ENCODE measurements at places on chromosomes 1 and 21.

DNA sequence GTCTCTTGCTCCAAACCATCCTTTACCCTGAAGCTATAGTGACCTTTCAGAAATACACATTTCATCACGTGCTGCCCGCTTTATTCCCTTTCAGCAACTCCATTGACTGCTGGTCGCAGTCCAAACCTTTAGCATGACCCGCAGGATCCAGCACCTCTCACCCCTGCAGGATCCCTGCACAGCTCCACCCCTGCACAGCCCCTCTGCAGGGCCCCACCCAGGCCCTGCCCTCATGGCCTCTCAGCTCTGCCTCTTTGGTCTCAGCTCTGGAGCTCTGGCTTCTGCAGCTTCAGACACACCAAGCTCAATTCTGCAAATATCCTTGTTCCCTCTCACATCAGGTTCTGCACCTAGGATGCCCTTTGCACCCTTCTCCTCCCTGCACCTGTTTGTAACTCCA, 264.9 kb upstream of the C1orf174 start:
- DNase-seq = no peak

DNA sequence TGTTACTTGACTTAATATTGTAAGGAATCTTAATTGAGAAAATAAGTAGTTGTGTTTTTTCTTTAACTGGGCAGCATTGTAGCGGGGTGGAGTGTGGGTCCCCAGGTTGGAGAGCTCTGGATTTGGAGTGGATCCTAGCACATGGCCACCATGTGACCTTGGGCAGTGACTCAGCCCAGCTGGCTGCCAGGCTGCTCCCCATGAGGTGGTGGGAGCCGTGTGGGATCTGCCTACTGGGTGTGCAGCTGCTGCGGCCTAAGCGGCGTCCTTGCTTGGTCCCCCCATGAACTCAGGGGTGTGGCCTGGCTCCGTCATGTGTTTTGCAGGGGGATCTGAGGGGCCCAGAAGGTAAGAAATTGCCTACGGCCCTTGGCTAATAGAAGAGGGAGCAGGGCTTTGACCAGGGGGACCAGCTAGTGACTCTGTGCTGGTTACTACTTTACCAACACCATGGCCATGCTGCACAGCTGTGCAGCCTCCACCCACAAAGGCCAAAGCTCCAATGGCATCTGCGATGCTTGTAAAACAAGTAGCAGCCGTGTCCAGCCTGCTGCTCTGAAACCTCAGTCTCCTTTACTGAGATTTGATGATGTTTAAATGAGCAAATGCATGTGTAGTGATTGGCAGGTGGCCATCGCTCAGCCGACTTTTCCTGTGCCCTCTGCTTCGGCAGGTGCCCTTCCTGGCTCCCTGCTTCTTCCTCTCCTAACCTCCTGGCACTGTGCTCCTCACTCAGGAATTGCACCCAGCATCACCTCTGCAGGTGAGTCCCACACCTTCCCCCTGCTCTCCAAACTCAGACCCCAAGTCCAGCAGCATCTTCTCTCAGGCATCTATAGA, 68.3 kb downstream of the ADARB1 start:
- no peak for DNase-seq

- DNase-seq = no peak
These were observed 38.2 kb downstream of the ZBTB40 start for GRCh38 chr1:22489823-22490222.

DNA sequence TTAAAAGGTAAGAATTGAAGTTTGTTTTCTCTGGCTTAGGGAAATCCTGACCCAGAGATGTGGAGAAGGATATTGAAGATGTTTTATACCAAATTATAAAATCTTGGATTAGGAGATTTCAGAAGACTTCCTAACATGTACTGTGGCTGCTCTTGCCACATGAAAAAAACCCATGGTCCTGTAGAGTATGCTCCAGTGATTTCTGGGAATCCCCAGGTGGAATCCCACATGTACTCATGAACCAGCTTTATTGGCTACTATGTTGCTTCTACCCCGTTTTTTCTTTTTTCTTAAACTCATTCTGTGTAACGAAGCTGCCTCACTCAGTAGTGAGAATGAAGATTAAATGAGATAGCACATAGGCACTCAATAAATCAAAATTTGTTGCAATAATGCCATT, 132.7 kb upstream of the SGIP1 start:
- DNase-seq = peak; percentile 38

GRCh38 chr1:182069028-182069466, 7.5 kb upstream of the ZNF648 start:
- DNase-seq = peak; percentile 8

DNA sequence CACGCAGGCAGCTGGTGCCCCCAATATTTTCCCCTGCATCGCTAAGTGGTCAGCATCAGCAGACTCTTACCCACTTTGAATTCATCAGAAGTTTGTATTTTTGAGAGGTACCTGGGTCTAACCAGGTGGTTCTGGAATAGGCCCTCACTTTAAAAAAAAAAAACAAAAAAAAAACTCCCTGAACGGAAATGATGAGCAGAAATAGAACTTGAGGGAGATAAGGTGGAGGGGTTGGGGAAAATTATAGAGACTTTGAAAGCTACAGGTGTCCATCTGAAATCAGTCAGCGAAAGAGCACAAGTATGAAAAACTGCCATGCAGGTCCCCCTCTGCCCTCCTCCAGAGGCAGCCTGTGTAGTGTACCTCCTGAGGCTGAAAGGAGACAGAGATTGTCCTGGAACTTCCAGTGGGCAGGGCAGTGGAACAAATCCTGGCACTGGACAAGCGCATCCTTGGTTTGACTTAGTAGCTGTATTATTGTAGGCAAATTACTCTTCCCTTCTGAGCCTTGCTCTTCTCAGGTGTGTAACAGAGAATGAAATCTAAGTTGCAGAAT, 1.2 kb downstream of the SLAMF7 start:
- DNase-seq = no peak

DNA sequence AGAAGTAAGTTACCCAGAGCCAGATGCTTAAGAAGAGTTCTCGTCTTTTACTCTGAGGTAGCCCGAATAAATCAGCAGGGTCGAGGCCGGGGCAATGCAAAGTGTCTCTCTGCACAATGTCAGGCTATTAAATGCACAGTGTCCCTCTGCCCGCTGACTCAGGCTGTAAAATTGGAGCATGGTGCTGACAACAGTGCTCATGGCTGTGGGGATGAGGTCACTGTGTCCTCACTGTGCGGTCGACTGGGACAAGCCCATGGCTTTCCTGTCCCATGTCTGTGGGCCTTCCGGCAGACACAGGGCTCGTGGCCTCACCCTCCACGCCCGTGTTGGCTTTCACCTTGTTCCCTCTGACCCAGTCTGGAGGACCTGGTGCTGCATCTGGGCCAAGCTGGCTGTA, 14.6 kb upstream of the SLC2A1 start:
- DNase-seq = no peak

GRCh38 chr21:44956356-44957046, 16.7 kb downstream of the SLX9 start:
- no peak for DNase-seq

DNA sequence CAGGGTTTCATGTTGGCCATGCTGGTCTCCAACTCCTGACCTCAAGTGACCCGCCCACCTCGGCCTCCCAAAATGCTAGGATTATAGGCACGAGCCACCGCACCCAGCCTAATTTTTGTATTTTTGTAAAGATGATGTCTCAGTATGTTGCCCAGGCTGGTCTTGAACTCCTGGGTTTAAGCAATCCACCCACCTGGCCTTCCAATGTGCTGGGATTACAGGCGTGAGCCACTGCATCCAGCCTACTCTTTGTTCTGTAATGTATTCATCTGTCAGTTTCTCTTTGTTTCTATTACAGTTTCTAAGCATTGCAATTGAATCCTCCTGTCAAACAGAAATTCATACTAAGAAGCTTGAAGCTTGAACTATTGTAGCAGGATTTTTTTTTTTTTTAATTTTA, 54.8 kb upstream of the RCC1 start:
- DNase-seq = no peak

- no peak for DNase-seq
These were observed 110.8 kb downstream of the KCND3 start for GRCh38 chr1:111878649-111879048.

GRCh38 chr1:21261551-21262292, 28.5 kb downstream of the ECE1 start:
- peak; percentile 89 for DNase-seq

GRCh38 chr1:53652441-53653199, 86.3 kb downstream of the GLIS1 start:
- no peak for DNase-seq

DNA sequence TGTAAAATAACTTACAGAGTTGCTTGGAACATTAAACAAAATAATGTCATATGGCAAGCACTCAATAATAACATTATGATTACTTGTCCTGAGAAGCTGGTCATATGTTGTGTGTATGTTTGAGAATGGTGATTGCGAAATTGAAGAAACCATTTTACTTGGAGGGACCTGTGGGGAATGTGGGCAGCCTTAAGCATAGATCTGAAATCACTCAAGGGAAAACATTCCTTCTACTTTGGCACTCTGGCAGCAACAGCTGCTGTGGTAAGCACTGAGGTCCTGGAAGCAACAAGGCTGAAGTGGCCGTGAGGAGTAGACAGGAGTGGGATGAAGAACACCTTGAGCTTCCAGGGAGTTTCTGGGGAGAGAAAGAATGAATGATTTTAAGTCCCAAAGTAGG, 165.4 kb upstream of the ADAMTS5 start:
- DNase-seq = no peak

- peak; percentile 67 for DNase-seq
These were observed 2.0 kb upstream of the IFI16 start for GRCh38 chr1:159007726-159008125.

DNA sequence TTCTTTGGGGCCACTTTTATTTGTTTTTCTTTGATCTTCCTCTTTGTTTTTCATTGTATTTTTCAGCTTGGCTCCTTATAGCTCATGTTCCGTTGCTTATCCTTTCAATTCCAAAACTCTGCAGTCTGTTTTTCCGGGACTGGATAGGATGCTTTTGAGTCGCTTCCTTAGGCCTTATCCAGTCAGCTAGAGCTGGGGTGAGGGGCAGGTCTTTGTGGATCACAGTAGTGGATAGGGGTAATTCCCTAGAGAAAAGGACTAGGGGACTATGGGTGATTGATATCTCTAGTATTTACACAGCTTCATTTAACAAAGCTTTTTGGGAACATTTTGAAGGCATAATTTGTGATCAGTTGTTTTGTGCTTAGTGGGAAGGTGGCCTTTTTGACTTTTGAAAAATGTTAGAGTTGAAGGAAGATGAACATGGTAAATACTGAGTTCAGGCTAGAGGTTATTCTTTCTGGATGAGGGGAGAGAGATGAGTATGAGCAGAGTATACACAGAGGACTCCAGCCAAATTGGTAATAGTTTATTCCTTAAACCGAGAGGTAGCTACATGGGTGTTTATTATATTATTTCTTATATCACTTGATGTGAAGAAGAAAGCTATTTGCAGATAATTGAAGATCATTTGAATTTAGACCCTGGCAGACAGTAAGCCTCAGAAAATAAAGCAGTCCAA, 22.5 kb downstream of the CEP350 start:
- DNase-seq = no peak

DNA sequence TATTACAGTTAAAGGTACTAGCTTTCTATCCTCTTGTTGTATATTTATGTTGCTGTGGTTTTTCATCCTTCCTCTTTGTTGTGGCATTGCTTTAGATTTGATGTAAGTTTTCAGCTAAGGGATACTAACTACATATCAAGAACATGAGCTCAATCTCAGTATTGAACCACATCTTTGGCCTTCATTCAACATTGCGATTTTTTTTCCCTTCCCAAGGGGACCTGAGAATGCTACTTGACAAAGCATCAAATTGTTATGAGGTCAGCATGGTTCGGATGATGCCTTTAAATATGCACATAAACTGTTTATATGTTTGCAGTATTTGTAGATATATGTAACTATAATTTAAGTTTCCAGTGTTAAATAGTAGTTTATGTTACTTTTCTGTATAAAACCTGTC, 31.7 kb upstream of the GPR88 start:
- DNase-seq = no peak

DNA sequence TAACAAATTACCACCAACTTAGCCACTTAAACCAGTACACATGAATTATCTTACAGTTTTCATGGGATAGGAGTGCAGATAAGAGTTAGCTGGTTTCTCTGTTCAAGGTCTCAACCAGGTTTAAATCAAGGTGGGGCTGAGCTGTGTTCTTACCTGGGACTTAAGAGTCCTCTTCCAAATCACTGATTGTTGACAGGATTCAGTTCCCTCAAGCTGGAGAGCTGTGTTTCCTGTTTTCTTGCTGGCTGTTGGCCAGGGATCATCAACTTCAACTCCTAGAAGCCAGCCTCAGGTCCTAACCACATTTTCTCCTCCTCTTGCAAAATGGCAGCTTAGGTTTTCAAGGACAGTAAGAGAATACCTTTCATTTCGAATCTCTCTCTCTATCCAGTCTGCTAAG, 123.8 kb upstream of the CHRM3 start:
- DNase-seq = no peak

- no peak for DNase-seq
These were observed 30.5 kb upstream of the CLCA4 start for GRCh38 chr1:86516335-86516734.

GRCh38 chr1:56468518-56468917, 110.8 kb downstream of the PLPP3 start:
- DNase-seq = no peak

GRCh38 chr21:42527127-42527488, 13.5 kb downstream of the SLC37A1 start:
- no peak for DNase-seq

- DNase-seq = no peak
These were observed 28.2 kb upstream of the LGALS8 start for GRCh38 chr1:236495467-236496112.

DNA sequence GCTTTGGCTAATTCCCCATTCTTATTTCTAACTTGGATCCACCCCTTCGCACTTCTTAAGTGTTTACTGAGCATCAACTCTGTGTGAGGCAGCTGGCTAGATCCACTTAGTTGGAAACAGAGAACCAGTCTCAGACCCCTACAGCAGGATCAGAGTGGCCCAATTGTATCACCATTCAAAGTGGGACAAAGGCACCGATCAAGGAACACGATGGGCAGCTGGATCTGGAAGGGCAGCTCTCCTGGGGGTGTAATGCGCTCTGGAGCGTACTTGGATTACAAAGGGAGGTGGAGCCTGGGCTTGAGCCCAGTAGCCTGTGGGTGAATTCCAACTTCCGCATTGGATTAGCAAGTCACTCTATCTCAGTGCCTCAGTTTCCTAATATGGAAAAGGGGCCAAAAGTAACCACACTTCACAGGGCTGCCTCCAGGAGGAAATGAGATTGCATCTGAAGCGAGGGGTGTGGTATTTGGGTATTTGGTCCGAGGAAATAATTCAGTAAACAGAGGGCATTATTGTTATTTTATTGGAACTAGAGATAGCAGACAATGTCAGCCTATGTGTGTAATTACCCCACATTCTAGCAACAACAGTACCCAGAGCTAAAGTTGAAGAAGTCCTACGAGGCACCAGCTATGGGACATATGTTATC, 11.9 kb downstream of the ECE1 start:
- DNase-seq = no peak

Measured in inflammatory macrophage treated with lipopolysaccharide for 4 hours (primary cell).